Lower leg skin (tissue), 4 donors: ENCODE measurements at places on chromosomes 1 and 21. TPM values are rescaled to one million over a fixed set of nuclear protein-coding genes. Genes with fewer than 3 reads are reported as not detected.

The FOXD2 gene
- total RNA-seq: 0.13 TPM

- no peak for DNase-seq
These were observed 2.7 kb downstream of the HMGN1 start for GRCh38 chr21:39346206-39346605.

The CRNN gene
- total RNA-seq: 5.3 TPM

DNA sequence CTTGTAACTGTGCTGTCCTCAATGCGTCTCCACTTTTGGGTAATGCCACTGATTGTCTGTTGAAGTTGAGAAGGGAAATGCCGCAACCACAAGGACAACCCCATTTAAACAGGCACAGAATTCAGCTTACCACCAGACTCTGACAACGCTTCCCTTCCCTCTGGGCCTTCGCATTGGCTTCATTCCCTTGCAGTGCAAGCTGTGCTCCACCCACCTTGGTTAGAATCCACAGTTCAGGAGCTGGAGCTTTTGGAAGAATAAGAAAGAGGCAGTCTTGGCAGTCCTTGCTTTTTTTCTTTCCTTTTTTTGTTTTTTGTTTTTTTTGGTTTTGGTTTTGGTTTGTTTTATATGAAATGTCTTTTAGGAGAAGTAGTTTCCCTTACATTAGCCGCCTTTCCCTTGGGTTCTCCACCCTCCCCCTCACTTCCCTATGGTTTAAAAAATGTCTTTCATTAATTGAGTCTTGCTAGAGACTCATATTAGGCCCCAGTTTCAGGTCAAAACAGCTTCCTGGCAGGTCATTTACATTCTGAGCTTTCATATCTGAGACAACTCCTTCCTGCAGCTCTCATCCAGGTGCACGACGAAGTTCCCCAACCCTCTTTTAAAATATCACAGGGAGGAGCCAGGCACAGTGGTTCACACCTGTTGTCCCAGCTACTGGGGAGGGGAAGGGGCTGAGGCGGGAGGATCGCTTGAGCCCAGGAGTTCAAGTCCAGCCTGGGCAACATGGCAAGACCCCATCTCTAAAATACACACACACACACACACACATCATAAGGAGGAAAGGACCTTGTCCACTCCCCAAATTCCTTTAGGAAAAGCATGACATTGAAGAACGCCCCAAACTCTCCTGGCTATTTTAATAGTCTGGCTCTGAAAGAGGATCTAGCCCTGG is 20.7 kb upstream of the LAX1 start:
- peak; percentile 72 for DNase-seq

DNA sequence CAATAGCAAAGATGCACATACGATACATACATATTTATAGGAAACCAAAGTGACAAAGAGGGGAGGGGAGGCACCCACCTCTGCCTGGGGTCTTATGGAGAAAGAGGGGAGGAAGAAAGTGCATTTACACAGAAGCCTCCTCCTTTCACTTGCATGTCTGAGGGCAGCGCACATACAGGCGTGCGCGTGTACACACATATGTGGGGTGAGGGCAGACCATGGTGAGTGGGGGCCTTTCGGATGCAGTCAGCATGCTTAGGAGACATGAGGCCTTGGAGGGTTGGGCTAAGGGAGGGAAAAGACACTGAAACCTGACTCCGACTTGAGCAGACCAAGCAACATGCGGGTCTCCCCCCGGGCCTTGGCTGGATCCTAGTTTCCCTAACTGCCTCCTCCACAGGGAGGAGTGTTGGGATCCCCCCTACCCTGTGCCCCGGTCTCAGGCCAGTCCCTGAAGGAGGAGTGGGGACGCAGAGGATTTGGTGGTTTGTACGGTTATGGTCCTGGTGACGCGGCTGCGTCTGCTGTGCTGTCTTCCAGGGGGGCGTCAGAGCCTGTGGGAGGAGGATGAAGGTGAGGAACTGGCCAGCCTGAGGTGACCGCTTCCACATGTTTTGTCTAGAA is 15.2 kb downstream of the LRRC71 start:
- no peak for DNase-seq

- DNase-seq: no peak
These were observed 12.1 kb upstream of the C1orf174 start for GRCh38 chr1:3911981-3912808.

The ATP6V1G3 gene
- not detected for total RNA-seq

The OR2T35 gene
- total RNA-seq: 0.30 TPM

DNA sequence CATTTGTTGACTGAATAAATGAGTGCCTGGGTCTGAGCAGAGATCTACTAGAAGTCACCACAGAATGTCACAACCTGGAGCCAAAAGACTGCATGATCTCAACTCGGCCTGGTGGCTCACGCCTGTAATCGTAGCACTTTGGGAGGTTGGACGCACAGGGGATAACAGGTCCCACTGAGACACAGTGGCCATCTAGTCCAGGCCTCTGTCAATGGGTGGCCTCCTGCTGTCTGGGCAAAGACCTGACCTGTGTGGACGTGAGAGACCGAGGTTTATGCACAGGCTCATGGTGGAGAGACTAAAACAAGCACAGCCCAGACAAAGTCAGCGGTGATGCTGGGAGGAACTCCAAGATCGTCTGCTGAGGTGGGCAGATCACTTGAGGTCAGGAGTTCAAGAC is 103.0 kb upstream of the BACE2 start:
- DNase-seq: no peak

The LRRN2 gene
- not detected for total RNA-seq

DNA sequence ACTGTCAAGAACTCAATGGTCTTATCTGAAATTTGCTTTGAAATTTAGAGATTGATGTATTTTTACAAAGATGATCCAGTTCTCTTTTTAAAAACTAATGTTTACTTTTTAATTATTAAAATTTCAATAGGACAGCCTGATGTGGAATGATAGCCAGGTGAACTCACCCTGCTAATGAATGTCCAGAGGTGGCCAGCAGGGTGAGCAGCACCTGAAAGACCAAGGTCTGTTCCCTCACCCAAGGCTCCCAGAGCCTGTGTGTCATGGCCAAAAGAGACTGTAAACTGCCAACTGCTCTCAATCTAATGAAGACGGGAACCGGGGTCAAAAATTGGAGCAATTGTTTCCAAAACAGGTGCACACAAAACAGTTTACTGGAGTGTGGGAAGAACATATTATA is 340.4 kb downstream of the DISC1 start:
- DNase-seq: no peak

DNA sequence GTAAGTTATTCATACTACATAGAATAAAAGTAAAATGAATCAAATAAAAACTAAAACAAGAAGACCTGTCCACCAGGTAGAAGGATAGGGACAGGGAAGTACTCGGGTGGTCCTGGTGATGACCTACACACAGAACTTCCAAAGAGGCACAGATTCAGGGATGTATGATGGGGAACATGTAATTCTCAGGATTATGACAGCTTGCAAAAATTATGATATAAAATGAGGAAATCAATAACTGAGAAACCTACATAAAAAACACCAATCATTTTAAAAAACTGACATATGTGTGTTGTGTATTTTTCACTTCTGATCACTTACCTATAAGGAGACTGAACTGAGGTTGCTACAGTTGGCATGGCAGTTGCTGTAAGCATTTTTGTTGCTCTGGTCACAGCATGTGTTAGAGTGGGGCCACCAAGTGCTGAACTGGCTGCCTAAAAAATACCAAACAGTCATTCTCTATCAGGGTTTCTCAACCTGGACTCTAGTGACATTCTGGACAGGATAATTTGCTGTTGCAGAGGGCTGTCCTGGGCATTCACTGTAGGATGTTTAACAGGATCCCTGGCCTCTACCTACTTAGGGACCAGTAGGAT is 73.8 kb downstream of the USP24 start:
- no peak for DNase-seq

The F11R gene
- 125 TPM for total RNA-seq

GRCh38 chr1:67570486-67571143 is 114.4 kb upstream of the GADD45A start:
- DNase-seq: no peak

- no peak for DNase-seq
These were observed 103.9 kb upstream of the OLFM3 start for GRCh38 chr1:102100666-102101065.

GRCh38 chr1:17810668-17811067 is 55.5 kb downstream of the ACTL8 start:
- DNase-seq: no peak

DNA sequence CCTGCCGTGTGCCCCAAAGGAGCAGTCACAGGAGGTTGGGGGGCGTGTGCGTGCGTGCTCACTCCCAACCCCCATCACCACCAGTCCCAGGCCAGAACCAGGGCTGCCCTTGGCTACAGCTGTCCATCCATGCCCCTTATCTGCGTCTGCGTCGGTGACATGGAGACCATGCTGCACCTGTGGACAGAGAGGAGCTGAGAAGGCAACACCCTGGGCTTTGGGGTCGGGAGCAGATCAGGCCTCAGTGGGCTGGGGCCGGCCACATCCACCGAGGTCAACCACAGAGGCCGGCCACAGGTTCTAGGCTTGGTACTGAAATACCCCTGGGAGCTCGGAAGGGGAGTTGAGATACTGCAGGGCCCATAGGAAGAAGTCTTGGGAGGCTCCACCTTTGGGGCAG is 23.5 kb downstream of the COL6A1 start:
- DNase-seq: no peak

DNA sequence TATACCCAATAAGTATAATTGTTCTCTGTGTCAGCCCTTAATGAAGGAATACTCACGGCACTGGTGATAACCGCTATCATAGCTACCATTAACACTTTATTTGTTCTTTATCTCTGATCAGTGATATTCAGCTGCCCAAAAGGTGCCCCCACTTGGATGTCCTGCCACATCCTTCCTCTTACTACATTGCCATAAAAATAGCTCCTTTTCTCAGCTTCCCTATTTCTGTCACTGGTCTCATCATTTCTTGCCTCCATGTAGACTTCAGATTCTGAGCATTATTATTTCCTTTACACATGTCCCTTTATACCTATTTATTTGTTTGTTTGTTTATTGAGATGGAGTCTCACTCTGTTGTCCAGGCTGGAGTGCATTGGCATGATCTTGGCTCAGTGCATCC is 2.7 kb upstream of the RAB29 start:
- DNase-seq: no peak

The RAB42 gene
- total RNA-seq: not detected

The NUDT4B gene
- 7.4 TPM for total RNA-seq

DNA sequence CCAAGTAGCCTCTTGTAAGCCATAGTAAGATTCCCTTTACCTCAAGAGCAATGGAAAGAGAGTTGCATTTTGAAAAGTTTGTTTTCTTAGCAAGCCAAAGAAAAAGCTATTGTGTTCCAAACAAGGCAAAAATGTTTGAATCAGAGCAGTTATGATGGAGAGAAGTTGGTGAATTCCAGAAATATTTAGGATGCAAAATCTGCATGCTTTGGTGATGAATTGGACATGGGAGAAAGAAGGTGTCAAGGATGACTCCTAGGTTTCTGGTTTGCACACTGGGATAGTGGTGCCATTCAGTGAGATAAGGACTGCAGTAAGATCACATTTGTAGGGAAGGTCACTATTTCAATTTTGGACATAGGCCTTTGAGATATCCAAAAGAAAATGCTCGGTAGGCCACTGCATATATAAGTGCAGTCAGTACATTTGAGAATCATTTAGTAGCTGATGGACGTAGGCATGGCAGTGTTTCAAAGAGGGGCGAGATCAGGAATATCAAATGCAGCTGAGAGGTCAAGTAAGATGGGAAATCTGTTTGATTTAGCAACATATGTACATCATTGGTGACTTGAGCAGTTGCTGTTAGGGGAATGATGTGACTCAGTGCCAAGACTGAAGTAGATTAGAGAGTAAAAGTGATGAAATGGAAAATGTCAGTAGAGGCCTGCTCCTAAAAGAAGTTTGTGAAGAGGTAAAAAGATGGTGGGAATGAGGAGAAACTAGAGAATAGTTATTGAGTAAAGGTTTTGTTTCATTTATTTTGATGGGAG is 33.9 kb upstream of the GPR25 start:
- DNase-seq: no peak

- DNase-seq: no peak
These were observed 30.8 kb downstream of the ELAVL4 start for GRCh38 chr1:50139339-50140181.

DNA sequence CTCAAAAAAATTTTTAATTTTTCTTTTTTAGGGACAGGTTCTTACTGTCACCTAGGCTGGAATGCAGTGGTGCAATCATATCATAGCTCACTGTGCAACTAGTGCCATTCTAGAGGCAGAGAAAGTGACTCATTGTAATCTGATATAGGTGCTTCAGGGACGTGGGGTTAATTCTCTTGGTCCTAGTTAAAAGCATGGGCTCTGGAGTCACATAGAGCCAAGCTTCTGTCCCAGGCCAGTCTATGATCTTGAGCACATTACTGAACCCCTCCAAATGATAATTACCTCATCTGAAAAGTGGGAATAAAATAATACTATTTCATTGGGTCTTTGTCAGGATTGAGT is 1.1 kb upstream of the ADIPOR1 start:
- no peak for DNase-seq

The ESRRG gene
- 6.8 TPM for total RNA-seq

GRCh38 chr1:200437556-200438203 is 27.8 kb upstream of the ZNF281 start:
- no peak for DNase-seq

DNA sequence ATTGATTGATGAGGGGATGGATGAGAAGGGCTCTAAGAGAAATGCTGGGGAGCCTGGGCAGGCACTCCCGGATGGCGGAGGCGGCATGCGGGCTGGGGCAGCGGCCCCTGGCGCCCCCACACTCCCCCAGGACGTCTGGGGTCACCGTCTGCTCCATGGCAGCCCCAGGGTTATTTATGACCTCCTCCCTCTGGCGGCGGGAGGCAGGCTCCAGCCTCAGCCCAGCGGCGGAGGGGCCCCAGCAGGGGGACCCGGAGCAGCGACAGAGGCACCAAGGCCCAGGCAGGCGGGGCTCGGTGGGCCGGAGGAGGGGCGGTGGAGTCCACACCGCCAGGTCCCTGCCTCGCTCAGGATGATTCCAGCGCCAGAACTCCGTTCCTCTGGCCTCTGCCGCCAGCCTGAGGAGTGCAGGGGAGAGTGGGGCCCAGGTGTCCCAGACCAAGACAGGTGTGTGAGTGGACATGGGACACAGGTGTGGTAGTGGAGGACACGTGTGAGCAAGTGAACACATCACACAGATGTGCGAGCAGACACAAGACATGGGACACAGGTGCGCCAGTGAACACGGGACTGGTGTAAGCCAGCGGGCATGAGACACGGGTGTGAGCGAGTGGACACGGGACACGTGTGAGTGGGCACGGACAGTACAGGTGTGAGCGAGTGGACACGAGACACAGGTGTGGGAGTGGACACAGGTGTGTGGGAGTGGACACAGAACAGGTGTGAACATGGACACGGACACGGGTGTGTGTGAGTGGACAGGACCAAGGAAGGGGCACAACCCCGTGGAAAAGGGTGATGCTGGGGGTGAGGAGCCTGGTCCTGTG is 2.5 kb upstream of the SAMD11 start:
- DNase-seq: no peak

GRCh38 chr1:39398278-39399021 is 93.0 kb upstream of the BMP8A start:
- DNase-seq: peak; percentile 90

- no peak for DNase-seq
These were observed 4.6 kb upstream of the NKAIN1 start for GRCh38 chr1:31244326-31244725.
